Activated CD4-positive, alpha-beta T cell treated with anti-CD3 and anti-CD28 coated beads for 4 hours (primary cell): ENCODE measurements at places on chromosomes 16 and 17.
A peak's percentile ranks its signal among the peaks of the same experiment; 100 is the strongest.

DNA sequence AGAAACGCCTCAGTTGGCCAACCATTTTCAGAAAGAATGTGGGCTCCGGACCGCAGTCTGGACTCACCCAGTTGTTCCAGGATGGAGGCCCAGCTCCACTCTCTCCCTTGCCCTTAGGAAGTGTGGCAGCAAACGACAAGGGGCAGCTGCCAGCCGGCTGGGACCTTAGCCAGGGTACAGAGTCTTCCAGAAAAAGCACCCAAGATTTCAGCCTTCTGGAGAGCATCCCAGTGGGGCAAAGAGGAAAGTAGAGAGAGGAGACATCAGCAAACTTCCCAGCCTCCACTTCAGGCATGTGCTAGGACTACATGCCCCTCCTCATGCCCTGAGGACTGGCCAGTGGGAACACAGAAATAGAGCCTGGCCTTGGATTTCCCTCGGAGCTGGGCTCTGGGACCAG, 56.8 kb upstream of the SCNN1B start:
- no peak for DNase-seq

DNA sequence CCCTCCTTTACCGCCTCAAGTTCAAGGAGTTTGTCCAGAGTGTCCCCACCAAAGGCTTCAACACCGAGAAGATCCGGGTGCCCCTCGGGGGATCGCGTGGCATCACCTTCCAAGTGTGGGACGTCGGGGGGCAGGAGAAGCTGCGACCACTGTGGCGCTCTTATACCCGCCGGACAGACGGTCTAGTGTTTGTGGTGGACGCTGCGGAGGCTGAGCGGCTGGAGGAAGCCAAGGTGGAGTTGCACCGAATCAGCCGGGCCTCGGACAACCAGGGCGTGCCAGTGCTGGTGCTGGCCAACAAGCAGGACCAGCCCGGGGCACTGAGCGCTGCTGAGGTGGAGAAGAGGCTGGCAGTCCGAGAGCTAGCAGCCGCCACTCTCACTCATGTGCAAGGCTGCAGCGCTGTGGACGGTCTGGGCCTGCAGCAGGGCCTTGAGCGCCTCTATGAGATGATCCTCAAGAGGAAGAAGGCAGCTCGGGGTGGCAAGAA, 1.1 kb downstream of the ARL4D start:
- DNase-seq = no peak

GRCh38 chr16:87384162-87384874, 742 bp upstream of the FBXO31 start:
- no peak for DNase-seq

- DNase-seq = no peak
Measured at GRCh38 chr17:4942760-4943508, 2.9 kb downstream of the RNF167 start.

DNA sequence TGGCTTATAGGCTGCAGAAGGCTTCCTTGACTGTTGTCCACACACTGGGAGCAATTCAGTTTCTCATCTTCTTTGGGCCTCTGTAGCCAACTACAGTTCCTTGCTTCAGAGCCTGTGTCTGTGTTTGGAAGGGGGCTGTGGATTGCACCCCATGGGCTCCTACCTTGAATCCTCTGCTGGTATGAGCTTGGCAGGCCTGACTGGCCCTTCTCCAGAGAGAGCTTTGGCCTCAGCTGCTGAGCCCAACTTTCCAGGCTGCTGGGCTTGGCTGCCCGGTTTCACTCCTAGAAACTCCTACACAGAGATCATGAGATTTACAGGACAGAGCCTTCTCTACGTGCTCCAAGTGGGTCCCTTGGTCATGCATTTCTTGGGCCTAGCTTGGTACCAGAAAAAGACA, 354.4 kb downstream of the SNX29 start:
- no peak for DNase-seq

DNA sequence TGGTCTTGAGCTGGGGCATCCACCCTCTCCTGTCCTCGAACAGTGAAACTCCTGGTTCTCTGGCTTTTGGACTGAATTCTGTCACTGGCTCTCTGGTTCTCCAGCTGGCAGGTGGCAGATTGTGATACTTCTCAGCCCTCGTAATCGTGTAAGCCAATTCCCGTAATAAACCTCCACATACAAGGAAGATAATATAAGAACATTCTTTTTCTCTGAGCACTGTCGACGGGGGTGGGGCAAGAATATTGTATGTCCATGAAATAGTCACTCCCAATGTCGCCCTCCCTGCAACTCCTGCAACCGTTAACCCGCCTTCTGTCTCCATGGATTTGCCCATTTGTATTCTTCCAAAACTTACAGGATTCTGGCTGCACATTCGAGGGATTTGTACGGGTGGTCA, 39.2 kb upstream of the RPH3AL start:
- no peak for DNase-seq

DNA sequence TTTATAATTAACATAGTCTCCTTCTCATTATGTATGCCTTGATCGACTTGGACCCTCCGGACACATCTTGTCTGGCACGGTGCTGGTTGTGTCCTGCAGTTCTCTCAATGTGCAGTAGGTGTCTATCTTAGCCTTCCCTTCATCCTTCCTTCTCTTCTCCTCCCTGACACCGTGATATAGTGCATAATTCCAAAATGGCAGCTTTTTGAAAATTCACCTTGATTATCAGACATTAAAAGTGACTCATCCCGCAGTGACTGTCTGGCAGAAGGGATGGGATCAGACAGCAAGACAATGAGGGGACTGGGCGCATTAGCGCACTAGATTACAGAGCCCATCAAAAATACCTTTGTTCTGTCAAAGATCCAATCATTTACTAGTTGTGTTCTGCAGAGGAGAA, 70.0 kb upstream of the PMFBP1 start:
- DNase-seq = no peak

DNA sequence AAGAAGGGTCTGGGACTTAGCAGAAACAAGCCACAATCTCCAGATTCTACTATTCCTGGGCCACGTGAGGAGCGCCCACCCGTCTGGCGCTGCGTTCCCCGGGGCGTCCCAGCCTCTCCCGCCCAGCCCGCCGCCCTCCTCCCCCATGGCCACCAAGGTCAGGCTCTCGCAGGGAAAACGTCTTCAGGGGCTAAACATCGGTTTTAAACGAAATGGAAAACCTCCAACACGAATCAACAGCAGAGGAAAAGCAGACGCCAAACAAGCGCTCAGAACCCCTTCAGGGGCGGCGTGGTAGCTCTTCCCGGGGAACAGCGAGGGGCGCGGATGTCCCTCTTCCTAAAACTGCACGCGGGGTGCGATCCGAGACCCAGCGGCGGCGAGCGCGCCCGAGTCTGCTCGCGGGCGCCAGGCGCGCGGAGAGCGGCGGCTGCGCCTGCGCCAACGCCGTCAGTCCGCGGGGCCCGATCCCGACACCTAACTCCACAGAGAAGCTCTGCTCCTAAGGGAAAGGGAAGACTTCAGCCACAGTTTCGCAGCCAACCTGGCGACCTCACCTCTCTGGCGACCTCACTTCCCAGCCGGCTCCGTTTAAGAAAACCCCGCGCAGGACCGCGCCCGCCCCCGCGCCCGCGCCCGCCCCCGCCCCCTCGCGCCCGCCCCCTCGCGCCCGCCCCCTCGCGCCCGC, 505 bp upstream of the COG1 start:
- peak; percentile 49 for DNase-seq
